ENCODE measurements at places on chromosomes 11 and 22.

DNA sequence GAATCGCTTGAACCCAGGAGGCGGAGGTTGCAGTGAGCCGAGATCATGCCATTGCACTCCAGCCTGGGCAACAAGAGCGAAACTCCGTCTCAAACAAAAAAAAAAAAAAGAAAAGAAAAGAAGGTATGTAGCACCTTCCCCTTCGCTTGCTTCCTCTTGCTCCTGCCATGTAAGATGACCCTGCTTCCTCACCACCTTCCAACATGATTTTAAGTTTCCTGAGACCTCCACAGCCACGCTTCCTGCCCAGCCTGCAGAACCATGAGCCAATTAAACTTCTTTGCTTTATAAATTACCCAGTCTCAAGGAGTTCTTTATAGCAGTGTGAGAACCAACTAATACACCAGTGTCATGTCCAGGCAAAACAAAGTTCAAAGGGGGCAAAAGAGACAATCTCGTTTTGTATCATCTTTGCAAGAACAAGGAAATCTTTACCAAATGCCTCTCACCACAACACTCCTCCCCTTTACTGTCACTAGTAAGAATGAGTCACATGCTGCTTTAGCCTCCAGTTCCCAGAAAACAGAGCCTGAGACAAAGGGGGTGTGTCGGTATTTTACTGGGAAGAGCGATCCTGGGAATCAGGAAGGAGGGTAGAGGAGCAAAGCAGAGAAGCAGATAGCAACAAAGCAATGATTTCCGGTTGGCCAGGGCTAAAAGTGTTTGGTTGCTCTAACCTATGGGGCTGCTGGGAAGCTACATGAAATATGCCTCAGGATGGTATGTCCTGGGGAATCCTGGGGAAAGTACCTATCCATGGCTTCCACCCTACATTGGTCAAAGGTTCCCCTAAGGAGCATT, 10.5 kb upstream of the MCHR1 start:
- no peak for DNase-seq

DNA sequence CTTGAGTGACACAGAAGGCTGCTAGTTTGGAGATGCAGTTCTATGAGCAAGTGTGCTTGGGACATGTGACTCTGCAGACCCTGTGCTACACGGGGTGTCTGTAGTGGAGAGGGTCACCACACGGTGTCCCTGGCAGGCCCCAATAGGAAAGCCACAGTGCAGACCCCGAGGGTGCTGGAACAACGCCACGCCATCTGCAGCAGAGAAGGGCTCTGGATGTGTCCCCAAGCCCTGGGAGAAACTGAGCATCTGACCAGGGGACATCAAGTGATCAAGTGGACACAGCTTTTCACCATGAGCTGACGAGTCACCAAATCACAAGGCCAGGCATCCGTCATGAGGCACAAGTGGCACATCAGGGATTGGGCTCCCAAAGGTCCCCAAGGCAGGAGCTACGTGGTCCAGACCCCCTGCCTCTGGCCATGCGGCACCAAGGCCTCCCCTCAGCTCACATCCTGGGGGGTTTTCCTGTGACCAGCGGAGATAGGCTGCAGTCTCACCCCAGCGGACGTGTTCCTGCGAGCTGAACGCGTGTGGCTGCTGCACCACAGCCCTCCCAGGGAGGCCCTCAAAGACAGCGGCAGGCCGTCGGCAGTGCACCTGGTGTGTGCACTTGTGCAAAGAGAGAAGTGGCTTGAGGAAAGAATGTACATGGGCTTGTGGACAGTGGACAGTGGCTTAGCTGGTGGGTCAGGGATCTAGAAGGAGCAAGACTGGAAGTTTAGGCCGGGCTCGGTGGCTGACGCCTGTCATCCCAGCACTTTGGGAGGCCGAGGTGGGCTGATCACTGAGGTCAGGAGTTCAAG, 96.7 kb downstream of the RPS6KA4 start:
- no peak for DNase-seq

- no peak for DNase-seq
These were observed 16.5 kb downstream of the P2RX3 start for GRCh38 chr11:57354699-57355098.

- DNase-seq: no peak
These were observed 5.6 kb downstream of the RGL4 start for GRCh38 chr22:23696326-23696851.

- DNase-seq: no peak
These were observed 4.1 kb downstream of the C11orf52 start for GRCh38 chr11:111922803-111923202.

DNA sequence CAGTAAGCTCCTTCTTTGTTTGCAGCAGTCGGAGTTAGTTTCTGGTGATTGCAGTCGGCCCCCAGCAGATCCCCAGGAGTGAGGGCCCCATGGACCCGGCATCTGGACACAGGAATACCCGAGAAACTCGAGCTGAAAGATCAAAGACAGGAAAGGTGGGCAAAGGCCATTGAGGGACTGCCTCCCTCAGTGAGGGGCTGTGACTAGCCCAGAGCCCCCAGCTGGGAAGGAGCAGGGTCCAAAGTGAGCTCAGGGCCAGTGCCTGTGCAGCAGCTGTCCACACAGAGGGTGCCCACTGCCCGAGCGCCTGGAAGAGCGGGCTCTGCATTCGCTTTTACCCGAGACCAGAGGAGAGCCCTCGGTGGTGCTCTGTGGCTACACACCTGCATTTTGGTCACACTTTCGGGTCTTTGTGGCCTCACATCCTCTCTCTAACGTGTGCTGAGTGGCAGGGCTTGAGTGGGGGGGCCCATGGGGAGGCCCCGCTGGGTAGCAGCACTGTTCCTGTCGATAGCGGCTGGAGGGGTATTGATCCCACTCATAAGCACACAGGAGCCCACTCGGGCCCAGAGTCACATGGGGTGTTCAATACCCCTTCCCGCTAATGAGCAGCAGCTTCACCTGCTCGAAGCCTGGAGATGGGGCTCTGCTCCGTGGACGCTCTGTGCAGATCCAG, 532.9 kb downstream of the TBC1D22A start:
- DNase-seq: no peak

- no peak for DNase-seq
These were observed 14.9 kb upstream of the GALNT18 start for GRCh38 chr11:11636671-11637070.

GRCh38 chr11:100574894-100575769, 112.0 kb upstream of the ARHGAP42 start:
- no peak for DNase-seq

DNA sequence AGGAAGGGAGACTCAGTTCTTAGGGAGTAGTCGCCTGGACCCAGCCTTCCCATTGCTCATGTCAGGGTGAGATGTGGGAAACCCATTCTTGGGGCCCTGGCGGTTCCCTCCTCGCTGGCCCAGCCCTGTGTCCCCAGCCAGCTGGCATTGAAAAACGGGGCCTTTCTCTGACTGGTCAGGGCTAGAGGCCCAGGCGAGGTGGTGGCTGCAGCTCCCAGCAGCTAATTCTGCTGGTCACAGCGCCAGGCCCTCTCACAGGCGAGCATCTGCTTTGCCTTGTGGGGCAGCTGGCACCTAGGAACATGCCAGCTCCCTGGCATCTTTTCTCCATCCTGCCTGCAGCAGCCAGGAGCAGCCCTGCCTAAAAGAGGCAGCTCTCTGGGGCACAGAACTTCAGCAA, 20.1 kb downstream of the TSPAN18 start:
- DNase-seq: no peak

GRCh38 chr11:96391698-96392307, 2.0 kb downstream of the JRKL start:
- DNase-seq: no peak

- DNase-seq: no peak
These were observed 4.3 kb downstream of the TNFRSF13C start for GRCh38 chr22:41922328-41922727.

DNA sequence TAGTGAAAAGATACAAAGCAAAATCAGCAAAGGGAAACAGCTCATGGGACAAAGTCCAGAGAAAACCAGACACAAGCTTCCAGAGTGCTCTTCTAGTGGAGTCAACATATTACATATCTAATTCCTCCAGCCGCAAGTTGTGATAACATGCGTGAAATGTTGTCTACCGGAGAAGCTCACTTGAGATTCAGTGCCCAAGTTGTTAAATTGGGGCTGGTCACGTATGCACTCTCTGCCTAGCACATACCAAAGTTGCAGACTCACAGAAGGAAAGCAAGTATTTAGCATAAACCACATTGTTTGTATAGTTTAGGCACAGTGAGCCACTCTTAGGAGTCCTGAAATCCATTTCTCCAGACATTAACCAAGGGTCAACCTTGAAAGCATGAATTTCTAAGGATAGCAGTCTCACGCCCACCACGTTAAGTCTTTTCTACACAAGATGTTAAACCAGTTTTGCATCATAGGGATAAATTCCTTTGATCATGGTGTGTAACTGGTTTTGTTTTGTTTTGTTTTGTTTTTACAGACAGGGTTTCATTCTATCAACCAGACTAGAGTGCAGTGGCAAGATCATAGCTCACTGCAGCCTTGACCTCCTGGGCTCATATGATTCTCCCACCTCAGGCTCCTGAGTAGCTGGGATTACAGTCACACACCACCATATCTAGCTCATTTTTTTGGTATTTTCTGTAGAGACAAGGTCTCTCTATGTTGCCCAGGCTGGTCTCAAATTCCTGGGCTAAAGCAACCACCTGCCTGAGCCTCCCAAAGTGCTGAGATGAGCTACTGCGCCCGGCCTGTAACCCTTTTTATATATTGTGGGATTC, 39.5 kb upstream of the EP300 start:
- DNase-seq: no peak

DNA sequence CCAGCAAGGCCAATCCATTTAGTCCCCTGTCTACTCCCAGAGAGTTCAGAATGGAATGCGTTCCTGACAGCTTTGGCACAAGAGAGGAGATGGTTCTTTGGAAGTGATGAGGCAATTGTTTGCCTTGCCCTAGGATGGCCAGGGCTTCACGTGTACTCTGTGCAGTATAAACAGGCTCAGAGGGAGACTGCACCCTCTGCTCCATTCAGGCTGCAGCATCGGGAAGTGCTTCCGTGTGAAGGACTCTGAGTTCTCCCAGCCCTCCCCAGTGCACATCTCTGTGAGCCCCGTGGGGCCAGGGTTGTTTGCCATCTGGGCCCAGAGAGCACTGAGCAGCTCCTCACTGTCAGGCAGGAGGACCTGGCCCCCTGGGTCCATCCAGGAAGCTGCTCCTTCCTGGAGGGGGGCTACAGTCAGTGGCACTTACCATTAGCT, 215.3 kb upstream of the TBCEL start:
- no peak for DNase-seq

DNA sequence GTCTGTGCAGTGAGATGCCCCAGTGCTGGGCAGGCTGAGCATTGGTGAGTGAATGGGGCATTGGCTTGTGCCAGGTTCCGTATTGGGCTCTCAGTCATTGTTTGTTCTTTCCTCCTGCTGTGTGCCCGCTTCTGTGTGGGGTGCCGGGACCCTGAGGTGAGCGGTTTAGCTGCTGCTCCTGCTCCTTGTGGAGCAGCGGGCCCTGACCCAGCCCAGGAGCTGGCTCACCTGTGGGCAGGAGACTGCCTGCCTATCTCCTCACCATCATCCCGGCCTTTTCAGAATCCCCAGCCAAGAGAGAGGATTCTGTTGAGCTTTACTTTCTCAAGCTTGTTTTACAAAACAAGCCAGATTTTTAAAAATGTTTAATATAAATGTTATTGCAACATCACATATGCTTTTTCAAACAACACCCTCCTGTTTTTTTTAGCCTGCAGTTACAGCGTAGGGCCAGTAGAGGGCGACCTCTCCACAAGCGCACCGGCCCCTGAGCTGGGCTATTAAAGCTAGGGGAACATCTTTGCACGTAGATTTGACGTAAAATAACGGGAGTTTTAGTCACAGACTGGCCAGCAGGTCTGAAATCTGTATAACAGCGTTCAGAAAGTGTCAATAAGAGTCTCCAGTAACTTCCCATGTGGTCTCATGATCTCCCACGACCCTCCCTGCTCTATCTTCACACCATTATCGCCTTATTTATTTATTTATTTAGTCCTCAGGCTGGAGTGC, 25.1 kb upstream of the RELT start:
- DNase-seq: peak; percentile 78

DNA sequence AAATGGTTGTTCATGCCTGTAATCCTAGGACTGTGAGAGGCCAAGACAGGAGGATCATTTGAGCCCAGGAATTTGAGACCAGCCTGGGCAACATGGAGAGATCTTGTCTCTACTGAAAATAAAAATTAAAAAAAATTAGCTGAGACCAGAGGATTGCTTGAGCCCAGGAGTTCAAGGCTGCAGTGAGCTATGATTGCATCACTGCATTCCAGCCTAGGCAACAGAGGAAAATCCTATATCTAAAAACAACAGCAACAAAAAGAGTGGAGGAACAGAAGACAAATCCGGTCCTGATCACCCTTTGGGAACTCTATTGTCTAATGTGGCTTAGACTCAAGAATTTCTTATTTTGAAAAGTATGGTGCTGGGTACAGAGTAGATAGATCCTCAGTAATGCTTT, 17.3 kb downstream of the BARX2 start:
- no peak for DNase-seq

- DNase-seq: no peak
These were observed 26.1 kb upstream of the RTL6 start for GRCh38 chr22:44523981-44524759.

DNA sequence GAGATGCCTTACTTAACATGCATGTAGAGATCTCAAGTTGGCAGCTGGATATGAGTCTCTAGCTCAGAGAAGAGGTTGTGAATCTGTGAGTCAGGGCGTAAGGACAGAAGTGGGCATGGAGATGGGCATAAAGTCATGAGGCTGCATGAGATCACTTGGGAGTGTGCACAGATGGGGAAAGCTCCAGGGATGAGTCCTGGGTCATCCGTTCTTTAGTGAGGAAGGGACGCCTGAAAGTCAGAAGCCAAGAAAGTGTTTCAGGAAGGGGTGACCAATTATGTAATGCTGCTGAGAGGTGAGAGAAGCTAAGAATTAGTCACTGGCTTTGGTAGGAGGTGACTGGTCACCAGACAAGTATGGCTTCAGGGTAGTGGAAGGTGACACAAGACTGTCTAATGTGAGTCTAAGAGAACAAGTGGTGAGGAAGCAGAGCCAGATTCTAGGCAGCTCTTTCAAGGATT, 6.7 kb downstream of the ACP2 start:
- no peak for DNase-seq

DNA sequence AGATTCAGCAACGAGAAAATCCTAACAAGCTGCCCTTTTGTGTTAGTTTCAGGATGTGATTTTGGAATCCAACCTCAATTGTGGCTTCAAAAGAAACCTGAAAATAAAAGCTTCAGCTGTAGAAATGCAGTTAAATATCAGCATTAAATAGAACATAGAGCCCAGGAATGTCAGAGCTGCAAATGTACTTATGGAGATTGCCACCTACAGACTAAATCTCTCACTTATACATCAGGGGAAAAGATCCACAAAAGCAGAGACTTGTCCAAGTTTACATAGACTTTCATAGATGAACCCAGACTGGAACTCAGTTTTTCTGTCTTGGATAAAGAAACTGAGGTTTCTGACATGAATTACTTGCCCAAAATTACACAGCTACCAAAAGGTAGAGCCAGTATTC, 446.6 kb downstream of the DLG2 start:
- DNase-seq: no peak

GRCh38 chr11:68841718-68842426, at the start of gene CPT1A:
Gene CPT1A (minus strand): TSS chr11:68841916. CDS start chr11:68815474, 26,442 bp downstream.
- peak; percentile 84 for DNase-seq

DNA sequence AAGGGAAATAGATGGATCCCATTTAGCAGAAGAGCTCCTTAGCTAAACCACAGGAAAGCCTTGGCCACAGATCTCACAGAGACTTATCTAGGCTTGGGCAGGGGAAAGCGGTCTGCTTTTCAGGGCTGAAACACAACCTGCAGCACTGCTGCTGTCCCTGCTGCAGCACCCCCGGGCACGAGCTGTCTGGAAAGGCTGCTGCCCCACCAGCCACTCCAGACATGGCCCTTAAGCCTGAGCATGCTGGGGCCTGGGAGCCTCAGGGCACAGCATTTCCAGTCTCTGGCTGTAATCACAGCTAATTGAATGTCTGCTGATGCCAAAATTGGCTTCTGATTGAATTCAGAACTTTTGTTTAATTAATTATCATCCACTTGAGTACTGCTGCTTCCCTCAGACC, 115.0 kb downstream of the TMPRSS5 start:
- DNase-seq: no peak

Measured in HEK293T (cell line).